Bronchial epithelial cell (primary cell): ENCODE measurements at places on chromosomes 1 and 21.

DNA sequence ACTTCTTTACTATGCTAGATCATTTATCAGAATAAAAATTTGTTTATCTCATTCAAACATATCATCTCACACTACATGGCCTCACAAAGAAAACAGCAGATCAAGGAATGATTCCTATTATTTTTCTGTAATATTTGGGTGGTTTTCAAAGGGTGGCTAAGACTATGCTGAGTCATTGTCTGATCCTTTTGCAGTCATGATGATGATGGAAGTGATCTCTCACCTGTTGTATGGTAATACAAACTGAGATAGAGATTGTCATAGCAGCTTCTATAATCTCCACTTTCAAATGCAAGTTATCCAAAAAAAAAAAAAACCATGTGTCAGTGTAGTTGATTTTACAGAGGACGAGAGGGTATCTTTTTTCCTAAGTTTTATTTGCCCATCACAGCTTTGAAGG is 37.2 kb upstream of the GBP5 start:
- DNase-seq, result peak; percentile 48

DNA sequence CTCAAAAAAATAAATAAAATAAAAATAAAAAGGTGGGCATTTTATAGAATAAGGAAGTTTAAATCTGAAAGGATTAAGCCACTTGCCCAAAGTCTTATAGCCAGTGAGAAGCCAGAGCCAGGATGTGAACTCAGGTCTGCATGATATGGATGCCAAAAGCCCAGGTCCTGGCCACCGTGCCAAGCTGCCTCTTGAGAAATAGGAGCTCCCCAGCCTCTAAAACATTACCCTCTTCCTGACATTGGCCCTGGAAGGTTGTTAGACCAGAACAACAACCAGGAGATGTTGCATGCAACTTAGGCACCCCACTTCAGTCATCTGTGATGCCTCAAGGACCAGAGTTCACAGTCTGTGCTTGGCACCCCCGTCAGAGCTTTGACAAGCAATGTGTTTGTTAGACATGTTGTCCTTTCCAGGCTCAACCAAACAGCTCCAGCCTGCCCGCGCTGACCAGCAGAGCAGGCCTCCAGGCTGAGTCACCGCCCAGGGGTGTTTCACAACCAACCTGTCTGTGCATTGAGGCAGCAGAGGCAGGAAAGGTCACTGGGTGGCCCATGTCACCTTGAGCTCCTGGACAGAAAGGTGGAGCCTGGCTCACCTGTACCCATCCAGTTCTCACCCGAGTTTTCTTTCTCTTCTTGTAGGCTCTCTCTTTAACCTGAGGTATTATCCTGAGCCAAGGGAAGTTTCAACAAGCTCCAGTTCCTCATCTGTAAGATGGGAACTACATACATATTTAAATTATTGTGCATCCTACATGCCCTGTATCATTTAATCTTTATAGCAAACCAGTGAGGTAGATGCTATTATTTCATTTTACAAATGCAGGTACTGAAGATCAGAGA is 14.9 kb upstream of the MED18 start:
- DNase-seq, result peak; percentile 78

DNA sequence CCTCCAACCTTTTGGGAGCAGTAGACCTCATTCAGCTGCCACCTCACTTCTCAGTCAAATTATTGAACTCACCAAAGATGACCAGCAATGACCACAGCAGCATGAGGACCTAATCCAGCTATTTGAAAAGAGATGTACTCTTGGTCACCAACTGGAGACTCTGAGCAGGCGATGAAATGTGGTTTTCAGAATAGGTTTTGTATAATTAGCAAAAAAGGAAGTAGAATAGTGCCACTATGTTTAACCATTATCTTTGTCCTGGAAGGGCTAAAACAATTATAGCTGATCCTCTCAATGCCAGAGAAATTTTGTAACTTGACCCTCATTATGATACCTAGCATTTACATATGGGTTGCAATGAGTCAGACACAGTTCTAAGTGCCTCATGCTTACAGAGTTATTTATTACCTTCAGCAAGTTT is at the start of gene FCRL2:
Gene FCRL2, minus strand, starts transcription at position 162 of the 421 bp plus-strand sequence. Its CDS starts 59 bp downstream, at position 103.
- DNase-seq, result no peak

- no peak for DNase-seq
These were observed 96.7 kb upstream of the QSOX1 start for GRCh38 chr1:180057883-180058396.

DNA sequence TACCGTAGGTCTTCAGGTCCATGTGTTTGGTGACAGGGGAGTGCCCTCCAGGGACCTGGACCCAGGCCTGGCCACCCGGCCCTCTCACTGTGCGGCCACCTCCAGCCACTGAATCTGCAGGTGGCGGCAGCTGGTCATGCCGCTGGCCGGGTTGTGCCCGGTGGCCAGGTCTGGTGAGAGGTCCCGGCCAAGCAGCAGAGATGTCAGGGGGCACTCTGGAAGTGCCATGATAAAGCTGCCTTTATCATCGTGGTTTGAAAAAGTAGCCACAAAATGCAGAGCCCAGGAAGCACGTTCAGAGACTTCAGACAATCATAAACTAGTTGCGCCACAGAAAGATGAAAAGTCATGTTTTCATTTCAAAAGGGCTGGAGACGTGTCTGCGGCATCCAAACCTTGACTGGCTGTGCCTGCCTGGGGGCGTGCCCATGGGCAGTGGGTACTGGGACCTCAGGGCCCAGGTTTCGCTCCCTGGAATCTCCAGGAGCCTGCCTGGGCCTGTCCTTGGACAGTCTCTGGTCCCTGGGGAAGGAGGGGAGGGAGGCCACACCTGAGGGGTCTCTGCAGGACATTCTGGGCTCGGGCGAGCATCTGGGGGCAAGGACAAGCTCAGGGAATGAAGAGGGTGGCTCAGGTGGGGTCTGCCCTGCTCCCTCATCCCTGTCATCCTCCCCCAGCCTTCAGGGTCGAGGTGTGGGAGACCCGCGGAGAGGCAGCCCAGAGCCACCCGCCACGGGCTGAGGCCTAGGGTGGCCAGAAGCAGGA is 44.9 kb downstream of the COL18A1 start:
- DNase-seq, result no peak

GRCh38 chr1:35650416-35650815 is 9.1 kb upstream of the PSMB2 start:
- DNase-seq, result no peak

DNA sequence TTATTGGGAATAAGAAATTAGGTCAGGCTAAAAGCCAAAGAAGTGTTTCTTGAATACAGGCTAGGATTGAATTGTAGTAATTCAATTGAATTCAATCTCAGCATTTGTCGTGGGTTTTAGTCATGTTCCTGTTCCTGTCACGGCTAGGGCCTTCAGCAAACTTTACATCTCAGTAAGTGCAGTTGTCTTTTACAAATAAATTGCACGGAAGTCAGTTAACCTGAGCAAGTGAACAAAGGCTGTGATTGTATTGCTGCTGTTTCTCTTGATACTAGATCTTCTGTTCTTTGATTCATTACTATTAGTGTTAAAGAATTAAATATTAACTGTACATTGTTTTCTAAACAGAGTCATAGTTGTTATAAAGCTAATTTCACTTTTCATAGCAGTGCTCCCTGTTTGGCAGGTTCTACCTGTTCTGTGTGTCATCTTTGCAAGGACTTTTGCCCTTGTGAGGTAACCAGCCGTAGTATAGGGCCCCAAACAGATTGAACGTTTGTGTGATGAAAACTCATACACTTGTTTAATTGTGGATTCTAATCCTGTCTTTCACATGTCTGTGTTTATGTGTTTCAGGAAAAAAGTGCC is 164.4 kb downstream of the EDEM3 start:
- peak; percentile 87 for DNase-seq

DNA sequence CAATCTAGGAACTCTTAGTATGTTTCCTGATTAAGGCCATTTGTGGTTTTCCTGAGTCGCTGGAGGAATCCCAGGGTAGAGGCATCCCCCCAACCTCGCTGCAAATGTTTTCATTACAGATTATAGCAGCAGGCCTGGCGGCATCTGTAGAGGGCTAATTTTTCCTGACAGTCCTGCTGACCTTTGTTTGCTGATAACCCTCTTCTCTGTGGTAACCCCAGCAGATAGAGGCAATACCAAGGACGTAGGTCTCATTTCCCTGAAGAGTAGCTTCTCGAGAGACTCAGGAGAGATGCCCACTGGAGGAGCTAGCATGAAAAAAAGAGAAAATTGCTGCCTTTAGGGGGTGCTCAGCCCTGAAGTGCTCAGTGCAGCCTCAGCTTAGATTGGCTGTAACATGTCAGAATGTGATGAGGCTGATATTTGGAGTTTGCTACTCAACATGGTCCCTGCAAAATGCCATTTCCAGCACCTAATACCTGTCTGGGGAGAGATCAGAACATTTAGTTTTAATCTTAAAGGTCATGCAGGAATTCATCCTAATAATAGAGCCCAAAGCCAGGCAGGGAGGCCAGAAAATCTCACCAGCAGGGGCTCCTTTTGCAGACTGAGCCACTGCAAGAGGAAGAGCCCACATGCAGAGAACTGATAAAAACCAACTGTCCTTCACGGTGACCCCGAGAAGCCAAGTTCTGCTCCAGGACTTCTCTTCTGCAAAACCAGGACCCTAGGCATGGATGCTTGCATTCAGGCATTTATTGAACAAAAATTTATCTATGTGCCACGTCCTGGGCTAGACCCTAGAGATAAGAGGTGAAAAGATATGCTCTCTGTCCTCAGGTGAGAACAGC is 184.5 kb downstream of the KAZN start:
- DNase-seq, result no peak
